ENCODE measurements at places on chromosomes 4 and X.

- no peak for DNase-seq
Observed at GRCh38 chr4:82851885-82852750, 38.8 kb downstream of the SEC31A start.

DNA sequence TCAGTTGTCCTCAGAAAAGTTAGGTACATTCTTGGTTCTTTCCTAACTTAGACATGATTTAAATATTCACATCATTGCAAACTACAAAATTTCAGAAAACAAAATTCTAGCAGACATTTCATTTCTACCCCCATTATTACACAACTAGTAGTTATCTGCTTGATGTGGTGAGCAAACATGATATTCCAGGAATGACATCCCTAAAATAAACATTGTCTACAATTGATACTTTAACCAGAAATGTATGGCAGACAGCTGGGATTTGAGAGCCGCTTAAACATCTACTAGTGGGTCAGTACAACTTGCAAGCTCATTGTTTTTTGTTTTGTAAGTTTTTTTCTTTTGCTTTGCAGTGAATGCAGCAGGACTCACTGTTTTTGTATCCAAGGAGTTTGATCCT is 32.1 kb upstream of the AMBN start:
- no peak for DNase-seq

- no peak for DNase-seq
Observed at GRCh38 chr4:49032440-49033161, 46.5 kb downstream of the CWH43 start.

DNA sequence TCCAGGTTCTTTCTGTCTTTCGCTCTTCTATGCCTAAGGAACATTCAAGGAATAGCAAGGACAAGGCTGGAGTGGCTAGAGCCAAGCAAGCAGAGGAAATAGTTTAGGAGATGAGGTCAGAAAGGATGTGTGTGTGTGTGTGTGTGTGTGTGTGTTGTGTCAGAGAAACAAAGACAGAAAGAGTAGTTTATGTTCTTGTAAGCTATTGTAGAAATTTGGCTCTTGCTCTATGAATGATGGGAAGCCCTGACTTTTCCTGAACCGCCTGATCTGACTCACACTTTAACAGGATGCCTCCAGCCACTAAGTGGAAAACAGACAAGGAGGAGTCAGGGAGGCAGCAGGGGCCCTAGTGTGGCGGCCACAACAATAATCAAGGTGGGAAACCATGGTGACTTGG is 39.7 kb downstream of the LGI2 start:
- no peak for DNase-seq

- no peak for DNase-seq
Observed at GRCh38 chrX:40945361-40945713, 139.9 kb upstream of the USP9X start.

DNA sequence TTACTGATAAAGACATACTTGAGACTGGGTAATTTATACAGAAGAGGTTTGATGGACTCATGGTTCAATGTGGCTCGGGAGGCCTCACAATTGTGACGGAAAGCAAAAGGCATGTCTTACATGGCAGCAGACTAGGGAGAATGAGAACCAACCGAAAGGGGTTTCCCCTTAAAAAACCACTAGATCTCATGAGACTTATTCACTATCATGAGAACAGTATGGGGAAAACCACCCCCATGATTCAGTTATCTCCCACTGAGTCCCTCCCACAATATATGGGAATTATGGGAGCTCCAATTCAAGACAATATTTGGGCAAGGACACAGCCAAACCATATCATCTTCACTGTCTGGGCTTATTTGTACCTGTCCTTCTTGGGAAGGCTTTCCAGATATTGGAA is 22.8 kb upstream of the MUC7 start:
- no peak for DNase-seq

- no peak for DNase-seq
Observed at GRCh38 chrX:16462912-16463311, 187.0 kb upstream of the S100G start.

- no peak for DNase-seq
Observed at GRCh38 chr4:12270546-12270945, 841.9 kb upstream of the HS3ST1 start.

Data from nephron progenitor cell (in vitro differentiated cells).